ENCODE measurements at places on chromosomes 6 and 20.

- DNase-seq: no peak
Measured at GRCh38 chr6:48978016-48978415, 485.0 kb downstream of the MMUT start.

DNA sequence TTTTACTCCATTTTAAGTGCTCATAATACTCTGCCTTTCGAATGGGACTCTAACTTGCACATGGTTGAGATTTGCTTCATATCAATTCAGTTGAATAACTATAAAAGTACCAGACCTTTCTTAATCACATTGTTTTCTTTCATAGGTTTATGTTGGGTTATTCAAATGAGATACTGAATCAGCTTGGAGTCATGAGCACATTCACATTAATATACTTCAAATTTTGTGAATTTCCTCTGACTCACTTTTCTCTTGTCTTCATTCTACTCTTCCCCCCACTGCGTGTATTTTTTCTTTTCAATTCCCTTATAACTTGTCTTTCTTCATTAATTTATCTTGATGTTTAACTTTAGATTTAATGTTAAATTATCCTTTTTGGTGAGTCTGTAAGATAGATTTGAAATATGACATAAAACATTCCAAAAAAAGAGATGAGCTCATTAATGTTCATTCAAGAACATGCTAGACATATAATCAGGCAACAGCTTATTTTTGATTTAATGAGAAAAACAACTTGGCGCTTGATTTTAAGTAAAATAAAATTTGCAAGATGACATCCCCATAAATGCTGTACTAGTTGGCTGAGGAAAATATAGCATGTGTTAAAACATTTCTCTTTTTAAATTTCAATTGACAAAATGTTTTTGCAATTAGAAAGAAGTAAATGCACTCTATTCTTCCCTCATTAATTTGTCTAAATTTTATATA lies 736.0 kb downstream of the CD109 start:
- no peak for DNase-seq

DNA sequence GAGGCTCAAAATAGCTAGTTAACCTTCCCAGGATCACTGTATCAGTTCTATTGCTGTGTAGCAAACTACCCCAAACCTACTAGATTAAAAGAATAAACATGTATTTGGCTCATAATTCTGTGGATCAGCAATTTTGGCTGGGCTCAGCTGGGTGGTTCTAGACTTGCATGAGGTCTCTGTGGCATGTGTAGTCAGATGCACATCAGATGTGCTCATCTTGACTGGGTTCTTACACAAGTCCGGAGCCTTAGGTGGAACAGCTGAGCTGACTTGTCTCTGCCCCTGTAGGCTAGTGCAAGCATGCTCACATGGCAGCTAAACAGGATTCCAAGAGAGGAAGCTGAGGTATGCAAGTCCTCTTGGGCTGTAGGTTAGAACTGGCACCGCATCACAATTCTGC lies 173.2 kb upstream of the PRND start:
- no peak for DNase-seq

DNA sequence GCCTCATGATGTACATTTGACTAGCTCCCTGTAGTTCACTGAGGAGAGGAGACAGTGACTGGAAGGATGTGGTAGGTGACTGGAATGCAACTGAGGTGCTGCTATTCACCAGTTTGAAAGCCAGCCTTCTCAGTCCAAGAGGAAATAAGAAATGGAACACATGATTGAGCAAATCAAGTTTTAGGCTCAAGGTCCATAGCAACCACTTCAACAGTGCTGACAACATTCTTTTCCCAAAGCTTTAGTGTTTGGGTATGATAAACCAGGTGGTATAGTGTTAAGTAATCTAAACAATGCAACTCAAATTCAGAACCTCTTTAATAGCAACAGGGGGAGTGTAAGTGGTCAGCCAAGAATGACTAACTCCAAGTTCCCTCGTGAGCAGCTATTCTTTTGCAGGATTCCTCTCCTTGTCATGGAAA lies 9.2 kb downstream of the ZHX3 start:
- no peak for DNase-seq

- no peak for DNase-seq
Measured at GRCh38 chr20:59010321-59010994, 3.4 kb upstream of the CTSZ start.

DNA sequence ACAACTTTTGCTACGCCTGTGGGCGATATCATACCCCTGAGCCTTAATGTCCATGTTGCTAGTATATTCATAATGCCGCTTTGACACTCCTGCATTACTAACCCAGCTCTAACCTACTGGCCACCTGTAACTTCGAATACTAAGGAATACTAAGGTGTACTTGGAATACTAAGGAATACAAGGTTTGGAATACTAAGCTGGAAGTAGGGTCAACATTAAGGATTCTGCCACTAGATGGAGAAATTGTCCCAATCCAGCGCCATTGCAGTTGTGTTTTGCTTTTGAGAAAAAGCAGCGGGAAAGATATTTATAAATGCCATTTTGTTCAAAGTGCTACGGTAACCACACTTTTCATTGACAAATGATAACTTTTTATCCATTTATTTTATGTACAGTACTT lies 10.7 kb downstream of the TBXT start:
- DNase-seq: no peak

Data from glomerular endothelial cell (primary cell).